ENCODE measurements at places on chromosomes 4 and X.

GRCh38 chrX:31893525-31893924 lies 821.7 kb upstream of the FTHL17 start:
- no peak for DNase-seq

DNA sequence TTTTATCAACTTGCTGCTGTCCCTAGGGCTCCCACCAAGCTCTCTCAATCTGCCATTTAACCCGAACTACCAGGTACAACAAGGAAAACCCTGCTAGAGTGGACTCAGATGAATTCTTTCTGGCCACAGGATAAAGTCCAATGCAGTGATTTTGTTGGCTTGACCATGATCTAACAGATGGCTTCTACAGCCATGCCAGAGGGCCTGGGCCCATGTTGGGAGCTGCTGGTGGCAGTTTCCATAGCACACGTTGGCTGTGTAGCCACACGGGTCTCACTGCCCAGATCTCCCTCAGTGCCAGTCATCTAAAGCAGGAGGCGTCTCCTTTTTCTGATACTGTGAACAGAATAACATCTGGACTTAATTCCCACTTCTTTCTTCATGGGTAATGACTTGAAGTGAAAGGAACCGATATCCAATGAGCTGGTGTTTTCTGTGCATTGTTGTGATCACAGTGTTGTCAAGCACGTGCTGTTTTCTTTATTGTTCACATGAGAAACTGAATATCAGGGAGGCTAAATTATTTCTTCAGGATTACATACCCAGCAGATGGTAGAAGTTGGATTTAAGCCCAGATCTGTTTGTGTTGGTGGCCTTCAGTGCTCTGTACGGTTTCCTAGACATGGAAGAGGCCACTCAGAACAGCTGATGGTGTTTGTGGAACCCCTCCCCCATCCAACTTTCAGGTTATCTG lies 85.2 kb upstream of the CLCN4 start:
- no peak for DNase-seq

DNA sequence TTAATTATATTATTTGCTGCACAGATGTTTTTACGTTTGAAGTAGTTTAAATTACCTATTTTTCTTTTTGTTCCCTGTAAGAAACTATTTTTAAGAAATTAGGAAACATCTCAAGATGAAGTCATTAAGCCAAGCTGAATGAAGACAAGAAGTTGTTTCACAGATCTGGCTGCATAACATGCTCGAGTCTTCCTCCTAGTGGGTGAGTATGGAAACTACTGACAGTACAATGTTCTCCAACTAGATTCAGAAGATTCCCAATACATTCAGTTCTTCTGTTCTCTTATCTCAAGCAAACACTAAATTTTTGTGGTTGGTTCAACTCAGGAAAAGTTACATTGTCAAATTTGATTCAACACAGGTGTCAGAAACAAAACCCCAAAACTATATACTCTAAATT lies 256.8 kb upstream of the VCX start:
- no peak for DNase-seq

DNA sequence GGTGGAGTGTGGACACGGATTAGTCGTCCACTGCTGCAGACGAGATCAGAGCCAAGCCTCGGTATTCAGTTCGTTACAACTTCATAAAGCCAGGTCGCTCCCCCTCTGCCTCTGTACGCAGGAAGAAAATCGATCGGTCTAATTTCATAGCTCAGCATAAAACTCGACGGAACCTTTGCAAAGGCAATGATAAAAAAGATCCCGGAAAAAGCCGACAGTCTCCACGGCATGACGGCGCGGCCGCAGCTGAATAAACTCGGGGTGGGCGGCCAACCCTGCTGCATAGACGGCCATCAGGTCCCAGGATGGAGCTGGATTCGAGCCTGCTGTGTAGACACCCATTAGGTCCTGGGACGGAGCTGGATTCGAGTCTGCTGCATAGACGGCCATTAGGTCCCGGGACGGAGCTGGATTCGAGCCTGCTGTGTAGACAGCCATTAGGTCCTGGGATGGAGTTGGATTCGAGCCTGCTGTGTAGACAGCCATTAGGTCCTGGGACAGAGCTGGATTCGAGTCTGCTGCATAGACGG lies 113.8 kb upstream of the PPP2R3B start:
- no peak for DNase-seq

- no peak for DNase-seq
Observed at GRCh38 chr4:170169699-170170098, 79.9 kb upstream of the AADAT start.

DNA sequence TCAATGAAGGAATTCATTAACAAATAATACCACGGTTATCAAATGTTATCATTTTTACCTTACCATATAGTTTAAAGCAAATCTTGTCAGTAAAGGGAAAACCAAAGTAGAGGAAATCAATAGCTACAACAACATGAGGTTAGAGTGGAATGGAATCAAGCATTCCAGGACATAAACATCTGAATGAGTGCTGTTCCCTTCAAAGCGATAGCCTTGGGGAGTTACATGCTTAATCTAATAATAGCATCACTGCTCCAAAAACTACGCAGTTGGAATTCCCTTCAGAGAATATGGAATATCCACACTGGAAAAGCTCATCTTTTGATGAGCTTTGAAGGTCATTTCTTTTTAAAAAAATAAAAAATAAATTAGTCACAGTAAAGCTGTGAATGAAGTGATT lies 31.2 kb downstream of the PDE5A start:
- DNase-seq, result no peak

GRCh38 chr4:80058740-80059139 lies 14.3 kb downstream of the ANTXR2 start:
- DNase-seq, result no peak

GRCh38 chr4:158411269-158411668 lies 110.4 kb upstream of the RXFP1 start:
- no peak for DNase-seq

GRCh38 chr4:14254252-14254651 lies 626.7 kb upstream of the BOD1L1 start:
- DNase-seq, result peak; percentile 31

- DNase-seq, result no peak
Observed at GRCh38 chr4:57424232-57424897, 314.2 kb upstream of the IGFBP7 start.

DNA sequence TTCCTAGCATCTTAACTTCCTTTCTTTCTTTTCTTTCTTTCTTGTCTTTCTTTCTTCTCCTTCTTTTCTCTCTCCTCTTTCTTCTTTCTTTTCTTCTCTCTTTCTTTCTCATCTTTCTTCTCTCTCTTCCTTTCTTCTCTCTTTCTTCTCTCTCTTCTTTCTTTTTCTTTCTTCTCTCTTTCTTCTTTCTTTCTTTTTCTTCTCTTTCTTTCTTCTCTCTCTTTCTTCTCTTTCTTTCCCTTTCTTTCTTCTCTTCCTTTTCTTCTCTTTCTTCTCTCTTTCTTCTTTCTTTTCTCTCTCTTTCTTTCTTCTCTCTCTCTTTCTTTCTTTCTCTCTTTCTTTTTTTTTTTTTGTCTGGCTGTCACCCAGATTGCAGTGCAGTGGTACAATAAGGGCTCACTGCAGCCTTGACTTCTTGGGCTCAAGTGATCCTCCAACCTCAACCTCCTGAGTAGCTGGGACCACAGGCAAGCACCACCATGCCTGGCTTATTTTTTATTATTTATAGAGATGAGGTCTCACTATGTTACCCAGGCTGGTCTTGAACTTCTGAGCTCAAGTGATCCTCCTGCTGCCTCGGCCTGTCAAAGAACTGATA lies 17.5 kb downstream of the NMU start:
- no peak for DNase-seq

Measured in upper lobe of left lung (tissue), 6 donors.